ENCODE measurements at places on chromosomes 5 and 9.

GRCh38 chr9:120473608-120474007 is 106.4 kb downstream of the CDK5RAP2 start:
- DNase-seq: no peak

- DNase-seq: no peak
Measured at GRCh38 chr9:21455320-21455719, 15.1 kb downstream of the IFNA1 start.

- DNase-seq: no peak
Measured at GRCh38 chr9:88835038-88835466, 156.2 kb upstream of the S1PR3 start.

GRCh38 chr9:23938908-23939307 is 112.9 kb upstream of the ELAVL2 start:
- DNase-seq: peak; percentile 21

DNA sequence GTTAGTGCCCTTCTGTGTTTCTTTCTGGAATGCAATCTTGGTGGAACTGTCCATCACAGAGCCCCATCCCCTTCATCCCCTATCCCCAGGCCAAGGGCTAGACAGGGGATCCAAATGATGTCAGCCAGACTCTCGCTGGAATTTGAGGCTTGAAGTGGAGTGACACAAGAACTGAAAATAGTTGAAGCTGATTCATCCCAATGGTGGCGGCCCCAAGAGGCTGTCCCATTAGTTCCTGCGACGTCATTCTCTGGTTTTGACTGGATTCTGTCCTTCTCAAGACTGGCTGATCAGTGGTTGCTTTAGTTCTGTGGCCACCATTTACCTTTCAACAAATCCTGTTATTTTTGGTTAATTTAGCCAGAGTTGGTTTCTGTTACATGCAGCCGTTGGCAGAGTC is 59.9 kb downstream of the SUB1 start:
- no peak for DNase-seq

DNA sequence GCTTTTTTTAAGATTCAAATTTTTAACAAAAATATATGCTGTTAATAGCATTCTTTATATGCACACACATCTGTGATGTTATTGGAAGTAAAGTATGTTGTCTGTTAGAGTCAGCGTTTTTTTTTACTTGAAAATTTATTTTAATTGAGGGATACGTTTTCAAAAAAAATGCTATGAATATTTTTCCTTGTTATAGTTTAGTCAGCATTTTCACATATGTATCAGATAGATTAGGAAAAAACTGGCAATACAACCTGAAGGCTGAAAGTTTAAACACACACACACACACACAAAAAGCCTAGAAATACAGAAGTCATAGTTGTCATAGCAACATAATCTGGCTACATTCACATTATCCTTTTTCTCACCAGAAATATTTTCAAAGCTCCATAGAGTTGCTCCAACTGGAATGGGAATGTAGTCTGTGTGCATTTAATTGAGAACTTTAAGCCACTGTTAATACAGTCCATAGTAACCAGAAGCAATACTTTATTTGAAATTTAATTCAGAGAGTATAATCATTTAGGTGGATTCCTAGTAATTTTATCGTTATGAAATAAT is 116.6 kb downstream of the CDH12 start:
- no peak for DNase-seq

GRCh38 chr5:136482206-136482605 is 116.9 kb upstream of the TRPC7 start:
- no peak for DNase-seq

- DNase-seq: no peak
Measured at GRCh38 chr5:84383296-84383815, 1.3 kb downstream of the EDIL3 start.

- DNase-seq: no peak
Measured at GRCh38 chr9:107348836-107349235, 65.8 kb downstream of the RAD23B start.

DNA sequence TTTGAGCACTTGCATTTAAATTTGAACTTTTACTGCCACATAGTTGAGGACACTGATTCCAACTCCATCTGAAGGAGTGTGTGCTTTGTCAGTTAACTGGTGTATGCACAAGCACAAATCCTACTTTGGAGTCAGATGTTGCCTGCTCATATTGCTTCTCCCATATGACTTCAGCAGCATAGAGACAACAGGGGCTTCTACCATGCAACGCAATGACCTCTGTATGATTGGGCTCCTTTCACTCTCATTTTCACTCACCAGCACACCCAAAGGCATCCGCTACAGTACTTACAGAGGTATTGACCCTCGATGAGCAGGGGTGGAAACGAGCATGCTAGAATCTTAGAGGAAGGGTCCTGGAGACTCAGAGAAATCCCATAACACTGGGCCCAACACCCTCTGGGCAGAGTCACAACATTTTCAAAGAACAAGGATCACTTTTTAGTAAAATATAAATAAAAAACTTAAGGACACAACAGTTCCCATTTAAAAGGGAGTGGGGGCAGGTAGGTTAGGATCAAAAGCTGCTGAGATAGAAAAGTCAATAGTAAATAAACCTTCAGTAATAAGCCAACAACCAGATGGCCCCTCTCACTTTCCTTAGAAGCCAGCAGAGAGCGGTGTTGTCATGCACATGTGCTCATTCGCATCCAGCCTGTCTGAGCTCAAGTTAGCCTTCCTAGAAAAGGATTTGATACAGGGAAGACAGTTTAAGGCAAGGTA is 203.8 kb downstream of the SNCAIP start:
- peak; percentile 77 for DNase-seq

DNA sequence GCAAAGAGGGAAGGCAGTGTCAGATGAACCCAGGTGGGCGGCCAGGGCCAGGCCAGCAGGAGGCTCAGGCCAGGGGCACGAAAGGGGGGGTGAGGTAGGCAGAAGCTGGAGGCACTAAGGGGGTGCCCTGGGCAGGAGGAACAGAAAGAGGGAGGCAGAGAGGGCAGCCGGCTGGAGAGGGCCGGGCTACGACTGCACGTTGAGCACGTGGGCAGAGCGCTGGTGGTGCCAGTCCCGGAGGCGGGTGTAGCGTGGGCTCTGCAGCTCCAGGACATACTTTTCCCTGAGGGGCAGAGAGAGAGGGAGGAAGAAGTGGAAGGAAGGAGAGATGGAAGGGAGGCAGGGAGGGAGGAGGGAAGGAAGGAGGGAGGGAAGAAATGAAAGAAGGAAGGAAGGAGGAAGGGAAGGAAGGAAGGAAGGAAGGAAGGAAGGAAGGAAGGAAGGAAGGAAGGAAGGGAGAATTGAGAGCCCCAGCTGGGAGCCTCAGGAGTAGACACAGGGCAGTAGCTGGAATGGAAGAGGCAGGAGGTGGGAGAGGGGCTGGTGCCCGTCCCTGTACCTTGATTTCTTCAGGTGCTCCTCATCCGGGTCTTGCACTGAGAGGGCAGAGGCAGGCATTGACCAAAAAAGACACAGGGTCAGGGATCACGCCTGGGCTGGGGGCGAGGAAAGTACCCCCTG is 7.0 kb downstream of the PDLIM7 start:
- no peak for DNase-seq

DNA sequence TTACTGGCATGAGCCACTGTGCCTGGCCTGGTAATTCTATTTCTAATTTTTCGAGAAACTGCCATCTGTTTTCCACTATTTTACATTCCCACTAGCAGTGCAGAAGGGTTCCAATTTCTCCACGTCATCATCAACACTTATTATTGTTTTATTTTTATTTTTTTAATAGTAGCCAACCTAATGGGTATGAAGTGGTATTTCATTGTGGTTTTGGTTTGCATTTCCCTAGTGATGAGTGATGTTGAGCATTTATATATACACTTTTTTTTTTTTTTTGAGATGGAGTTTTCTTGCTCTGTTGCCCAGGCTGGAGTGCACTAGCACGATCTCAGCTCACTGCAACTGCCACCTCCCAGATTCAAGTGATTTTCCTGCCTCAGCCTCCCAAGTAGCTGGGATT is 28.3 kb downstream of the WWC1 start:
- no peak for DNase-seq

GRCh38 chr5:77871946-77872345 is 95.8 kb upstream of the TBCA start:
- DNase-seq: no peak

DNA sequence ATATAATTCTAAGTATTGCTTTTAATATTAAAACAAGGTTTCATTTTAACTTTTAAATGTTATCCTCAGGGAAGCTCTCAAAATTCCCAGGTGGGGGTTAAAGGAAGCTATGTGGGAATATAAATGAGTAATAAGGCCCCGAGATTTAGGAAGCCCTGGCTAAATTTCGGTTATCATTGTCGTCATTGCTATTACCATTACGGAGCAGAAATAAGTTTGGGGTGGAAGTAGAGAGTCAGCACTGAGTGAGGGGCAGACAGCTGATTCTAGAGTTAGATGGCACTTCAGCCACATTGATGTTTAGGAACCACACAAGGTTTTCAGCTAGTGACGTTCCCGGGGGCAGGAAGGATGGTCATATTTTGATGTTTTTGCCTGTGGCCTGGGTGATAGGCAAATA is 74.9 kb downstream of the NREP start:
- no peak for DNase-seq

DNA sequence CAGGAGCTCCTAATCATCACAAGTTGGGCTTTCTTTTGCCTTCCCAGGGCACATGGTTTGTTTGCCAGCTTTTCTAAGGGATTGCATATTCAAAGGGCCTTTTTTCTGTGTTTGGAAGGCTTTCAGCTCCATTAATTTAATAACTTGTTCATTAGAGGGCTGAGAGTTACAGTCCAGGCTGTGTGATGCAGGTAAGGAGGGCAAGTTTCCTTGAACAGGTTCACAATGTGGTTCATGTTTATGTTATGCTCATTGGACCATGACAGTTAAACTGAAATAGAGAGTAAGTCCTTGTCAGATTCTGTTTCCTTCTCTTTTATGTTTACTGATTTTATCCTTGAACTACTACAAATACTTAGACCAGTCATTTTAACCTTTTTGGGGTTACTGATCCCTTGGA is 174.4 kb downstream of the MARCHF11 start:
- no peak for DNase-seq

- DNase-seq: no peak
Measured at GRCh38 chr9:133239533-133240090, 30.6 kb upstream of the OBP2B start.

GRCh38 chr9:15769547-15769946 is 216.7 kb downstream of the CCDC171 start:
- DNase-seq: no peak

DNA sequence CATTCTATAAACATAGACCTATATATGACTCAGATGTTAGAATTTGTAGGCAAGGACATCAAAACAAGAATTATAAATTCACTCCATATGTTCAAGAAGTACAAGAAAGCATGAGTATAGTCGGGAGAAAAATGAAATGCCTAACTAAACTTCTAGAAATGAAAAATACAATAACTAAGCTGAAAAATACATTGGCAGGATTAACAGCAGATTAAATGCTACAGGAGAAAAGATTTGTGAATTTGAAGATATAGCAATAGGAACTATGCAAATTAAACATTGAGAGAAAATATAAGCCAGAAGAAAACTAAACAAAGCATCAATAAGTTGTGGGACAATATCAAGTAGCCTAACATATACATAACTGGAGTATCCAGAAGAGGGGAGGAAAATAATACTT is 55.3 kb upstream of the PRSS3 start:
- no peak for DNase-seq

DNA sequence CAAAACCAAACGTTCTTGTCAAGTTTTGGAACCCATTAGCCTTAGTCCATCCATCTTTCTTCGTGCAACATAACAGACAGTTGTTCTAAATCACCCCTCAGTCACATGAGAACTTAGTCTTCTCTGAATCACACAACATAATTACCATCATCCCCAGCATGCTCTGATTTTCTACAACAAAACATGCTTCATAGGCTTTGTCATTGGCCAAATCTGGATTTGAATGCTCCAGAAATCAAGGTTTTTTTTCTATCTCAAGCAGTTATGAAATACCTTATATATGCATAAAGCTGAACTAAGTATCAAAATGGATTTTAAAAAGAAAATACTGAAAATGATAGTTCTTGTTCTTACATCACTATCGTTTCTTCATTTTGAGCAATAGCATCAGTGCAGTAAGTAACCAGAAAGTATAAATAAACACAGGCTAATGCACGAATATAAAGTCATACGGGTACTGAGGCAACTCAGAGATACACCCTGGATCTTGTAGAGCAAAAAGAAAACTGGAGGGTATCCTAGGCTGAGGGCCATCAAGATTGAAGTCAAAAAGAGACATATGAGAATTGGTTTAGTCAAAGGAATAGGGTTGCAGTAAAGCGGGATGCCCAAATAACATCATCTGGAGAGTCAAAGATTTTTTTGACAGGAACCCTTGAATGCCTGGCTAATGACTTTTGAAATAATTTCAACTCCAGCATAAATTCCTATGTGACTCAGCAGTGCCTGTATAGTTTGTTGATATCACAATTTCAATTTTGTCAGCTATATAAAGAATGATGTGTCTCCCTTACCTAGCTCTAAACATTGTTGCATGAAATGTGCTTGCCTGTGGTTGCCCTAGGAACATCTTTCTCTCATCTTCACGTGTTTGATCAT is 164.7 kb downstream of the ADAMTSL1 start:
- no peak for DNase-seq

GRCh38 chr5:158407824-158408195 is 548.9 kb upstream of the CLINT1 start:
- no peak for DNase-seq
